ENCODE measurements at places on chromosomes 7 and 10.

DNA sequence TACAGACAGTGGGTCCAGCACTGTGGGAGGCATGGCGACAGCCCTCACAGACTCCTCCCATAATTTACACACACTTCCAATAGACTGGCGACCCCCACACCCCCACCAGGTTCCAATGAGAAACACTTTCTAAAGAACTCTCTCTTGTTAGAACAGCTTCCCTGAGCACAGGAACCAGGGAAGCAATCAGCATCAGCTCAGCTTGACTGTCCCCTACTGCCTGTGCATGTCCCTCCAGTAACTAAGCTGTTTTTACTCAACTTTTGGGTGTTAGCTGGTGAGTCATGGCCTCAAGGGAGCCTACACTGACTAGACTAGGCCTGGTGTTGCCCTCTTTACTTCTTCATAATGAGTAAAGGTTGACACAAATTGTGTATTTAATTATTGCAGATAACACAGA, 32.6 kb upstream of the HERPUD2 start:
- no peak for DNase-seq

DNA sequence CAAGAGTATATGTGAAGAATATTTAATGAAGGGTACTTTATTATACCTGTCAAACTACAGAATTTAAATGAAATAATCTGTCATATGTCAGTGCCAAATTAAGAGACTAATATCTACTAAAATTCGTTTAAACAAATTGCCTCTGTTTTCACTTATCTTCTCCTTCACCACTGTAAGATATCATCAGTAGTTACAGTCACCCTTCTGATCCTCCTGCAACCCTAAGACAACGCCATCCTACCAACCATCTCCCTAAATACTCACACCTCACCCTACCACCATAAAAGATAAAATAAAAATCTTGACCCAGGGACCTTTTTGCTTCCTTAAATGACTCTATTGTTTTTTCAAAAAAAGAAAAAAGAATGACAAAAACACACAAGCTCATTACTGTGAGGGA, 20.8 kb downstream of the EZH2 start:
- no peak for DNase-seq

DNA sequence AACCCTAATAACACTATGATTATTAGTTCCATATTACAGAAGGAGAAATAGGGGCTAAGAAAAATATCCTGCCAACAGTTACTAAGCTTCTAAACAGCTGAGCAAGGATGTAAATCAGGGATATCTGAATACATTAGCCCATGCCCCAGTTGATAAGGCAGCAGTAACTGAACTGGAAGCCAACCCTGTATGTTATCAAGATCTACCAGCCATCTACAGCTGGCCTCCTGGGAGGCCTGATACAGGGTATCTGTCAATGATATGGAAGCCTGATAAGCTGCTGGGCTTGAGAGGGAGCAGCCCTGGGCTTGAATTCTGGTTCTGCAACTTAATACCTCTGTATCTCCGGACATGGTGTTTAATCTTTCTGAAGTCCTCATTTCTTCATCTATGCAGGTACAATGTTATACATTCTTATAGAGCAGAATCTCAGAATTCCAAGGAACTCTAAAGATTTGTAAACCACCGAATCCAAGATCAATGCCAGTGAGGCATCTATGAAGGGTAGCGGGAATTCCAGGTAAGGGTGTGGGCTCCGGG, 37.9 kb upstream of the AFAP1L2 start:
- DNase-seq: no peak

- DNase-seq: no peak
These were observed 8.8 kb downstream of the ZNHIT1 start for GRCh38 chr7:101226721-101227120.

- DNase-seq: no peak
These were observed 117.5 kb upstream of the AGK start for GRCh38 chr7:141433698-141434097.

DNA sequence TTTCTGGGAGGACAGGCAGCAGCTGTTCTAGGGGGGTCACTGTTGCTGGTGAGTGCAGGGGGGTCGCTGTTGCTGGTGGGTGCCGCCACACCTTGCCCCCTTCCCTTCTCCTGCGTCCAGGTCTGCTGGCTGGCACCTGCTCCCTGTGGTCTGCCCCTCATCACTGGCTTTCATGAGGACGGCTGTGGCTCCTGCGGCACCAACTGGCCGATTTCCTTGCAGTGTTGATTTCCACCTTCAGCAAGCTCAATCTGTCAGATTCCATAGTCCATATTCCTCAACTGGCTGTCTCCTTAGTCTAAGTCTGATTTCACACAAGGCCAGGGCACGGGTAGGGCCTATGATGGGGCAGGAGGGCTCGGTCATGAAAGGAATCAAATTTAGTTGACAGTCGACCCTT, 23.4 kb upstream of the GRB10 start:
- no peak for DNase-seq

DNA sequence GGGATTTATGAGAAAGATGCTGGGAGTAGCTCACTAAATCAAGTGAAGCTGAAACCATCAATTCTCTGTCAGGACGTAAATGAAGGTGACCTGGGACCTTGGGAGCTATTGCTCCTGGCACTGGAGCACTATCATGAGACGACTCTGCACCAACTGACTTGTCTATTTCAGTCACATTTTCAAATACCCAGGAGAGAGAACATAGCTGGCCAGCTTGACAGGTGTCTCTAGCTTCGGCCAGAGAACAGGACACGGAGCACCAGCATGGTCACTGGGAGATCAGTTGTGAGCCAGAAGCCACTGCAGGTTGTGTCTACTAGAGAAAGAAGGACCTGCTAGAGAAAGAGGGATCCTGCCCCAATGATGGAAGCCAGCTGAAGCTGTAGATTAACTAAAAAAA, 17.4 kb upstream of the ATOH7 start:
- no peak for DNase-seq

DNA sequence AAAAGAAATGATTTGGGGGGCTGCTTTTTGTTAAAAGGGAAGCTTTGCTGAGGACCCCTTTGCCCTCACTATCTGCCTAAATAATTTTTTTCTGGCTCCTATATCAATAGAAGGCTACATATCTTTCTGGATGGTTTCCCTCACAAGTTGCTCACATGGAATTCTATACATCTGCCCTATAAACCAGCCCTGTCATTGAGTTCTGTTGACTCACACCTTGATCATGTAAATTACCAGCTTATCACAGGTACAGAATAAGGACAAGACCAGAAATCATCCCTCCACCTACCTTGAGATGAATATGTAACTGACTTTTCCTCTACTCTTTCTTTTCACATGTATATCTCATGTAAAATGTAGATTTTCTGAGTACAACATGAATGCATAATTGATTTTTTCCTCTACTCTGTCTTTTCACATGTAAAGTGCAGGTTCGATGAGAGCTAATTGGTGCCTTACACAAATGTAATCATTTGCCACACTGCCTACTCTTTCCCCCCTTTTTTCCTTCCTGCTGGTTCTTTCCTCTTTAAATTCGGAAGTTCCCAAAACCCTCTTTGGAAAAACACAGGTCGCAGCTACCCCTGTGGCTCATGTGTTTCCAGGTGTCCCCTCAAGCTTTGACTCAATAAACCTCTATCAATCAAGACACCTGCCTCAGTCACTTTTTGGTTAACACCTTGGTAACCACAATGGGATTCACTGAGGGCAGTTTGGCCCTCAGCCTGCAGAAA, 12.5 kb downstream of the CYP3A43 start:
- DNase-seq: no peak

DNA sequence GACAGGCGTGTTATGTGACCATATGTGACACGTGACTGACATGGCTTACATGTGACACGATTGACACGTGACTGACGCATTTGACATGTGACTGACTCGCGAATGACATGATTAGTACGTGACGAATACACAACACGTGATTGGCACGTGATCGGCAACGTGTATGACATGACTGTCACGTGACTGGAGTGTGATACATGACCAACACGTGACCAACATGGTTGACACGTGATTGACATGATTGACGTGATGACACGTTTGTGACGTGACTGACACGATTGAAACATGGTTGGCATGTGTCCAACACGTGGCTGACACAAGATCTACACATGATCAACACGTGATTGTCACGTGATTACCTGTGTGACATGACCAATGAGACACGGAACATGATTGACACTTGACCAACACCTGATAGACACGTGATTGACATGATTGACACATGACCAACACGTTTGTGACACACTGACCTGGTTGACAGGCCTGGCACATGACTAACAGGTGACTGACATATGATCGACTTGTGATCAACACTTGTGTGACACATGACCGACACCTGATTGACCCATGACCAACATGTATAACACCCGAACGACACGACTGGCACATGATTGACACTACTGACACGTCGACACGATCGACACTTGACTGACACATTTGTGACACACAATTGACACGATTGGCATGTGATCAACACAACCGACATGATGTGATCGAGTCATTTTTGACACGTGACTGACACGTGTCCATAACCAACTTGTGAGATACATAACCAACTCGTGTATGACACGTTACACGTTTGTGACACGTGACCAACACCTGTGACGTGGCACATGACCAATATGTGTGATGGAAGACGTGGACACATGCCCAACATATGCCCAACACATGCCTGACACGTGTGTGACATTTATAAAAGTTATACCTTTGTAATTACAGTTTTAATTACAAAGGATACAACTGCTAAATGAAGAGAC, 21.1 kb downstream of the CRPPA start:
- DNase-seq: no peak

DNA sequence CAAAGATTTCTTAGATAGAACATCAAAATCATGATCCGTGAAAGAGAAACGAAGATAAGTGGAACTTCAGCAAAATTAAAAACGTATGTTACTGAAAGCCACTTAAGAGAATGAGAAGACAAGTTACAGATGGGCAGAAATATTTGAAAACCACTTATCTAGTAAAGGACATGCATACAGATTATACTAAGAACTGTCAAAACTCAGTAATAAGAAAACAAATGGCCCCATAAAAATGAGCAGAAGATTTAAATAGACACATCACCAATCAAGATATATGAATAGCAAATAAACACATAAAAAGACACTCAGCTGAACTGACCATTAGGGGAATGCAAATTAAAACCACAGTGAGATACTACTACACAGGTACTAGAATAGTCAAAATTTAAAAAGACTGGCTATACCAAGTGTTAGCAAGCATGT, 343.7 kb downstream of the PTEN start:
- DNase-seq: no peak

GRCh38 chr10:116385311-116385710, 42.3 kb upstream of the PNLIPRP3 start:
- DNase-seq: no peak

GRCh38 chr10:47379901-47380300, 4.2 kb downstream of the ZNF488 start:
- DNase-seq: no peak

DNA sequence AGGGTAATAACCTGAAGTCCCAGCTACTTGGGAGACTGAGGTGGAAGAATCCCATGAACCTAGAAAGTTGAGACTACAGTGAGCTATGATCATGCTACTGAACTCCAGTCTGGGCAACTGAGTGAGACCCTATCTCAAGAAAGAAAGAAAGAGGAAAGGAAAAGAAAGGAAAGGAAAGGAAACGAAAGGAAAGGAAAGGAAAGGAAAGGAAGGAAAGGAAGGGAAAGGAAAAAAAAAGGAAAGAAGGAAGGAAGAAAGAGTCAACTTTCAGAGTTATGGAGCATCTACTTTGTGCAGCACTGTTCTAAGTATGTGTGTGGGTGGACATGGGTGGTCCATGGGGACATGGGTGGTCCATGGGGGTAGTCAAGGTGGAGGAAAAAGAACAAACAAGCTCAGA, 24.1 kb upstream of the R3HCC1L start:
- no peak for DNase-seq

DNA sequence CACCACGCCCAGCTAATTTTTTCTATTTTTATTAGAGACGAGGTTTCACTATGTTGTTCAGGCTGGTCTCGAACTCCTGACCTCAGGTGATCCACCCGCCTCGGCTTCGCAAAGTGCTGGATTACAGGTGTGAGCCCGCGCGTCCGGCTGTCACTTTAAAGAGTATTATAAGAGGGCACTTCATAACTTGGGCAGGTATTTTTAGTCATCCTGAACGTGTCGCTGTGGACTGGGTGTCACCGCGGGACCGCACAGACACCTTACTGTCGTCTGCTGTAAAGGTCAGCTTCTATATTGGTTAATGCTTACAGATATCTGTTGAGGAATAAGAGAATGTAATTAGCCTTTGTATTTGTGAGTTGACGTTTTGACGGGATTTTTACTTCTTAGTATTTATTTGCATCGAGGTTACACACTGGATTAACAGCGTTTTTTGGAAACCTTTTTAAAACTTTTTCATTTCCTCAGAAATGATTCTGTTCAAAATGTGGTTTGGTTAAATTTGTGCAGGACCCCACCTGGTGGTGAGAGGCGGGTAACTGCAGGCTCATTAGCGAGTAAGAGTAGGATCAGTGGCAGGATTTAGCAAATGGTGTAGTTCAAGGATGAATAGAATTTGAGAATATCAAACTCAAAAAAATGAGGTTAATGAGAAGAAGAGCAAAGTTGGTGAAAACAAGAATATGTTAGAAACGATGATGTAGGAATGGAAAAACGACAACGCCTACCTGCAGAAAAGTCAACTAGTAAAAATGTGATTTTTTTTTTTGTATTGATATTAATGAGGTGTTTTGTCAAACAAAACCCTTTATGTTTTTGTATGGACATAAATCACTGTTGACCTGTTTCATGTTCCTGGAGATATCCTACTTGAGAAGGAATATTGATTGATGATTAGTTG, 3.2 kb downstream of the DNAJB6 start:
- peak; percentile 69 for DNase-seq

- DNase-seq: no peak
These were observed 22.6 kb downstream of the UNCX start for GRCh38 chr7:1255080-1255816.

- no peak for DNase-seq
These were observed 55.3 kb downstream of the C7orf25 start for GRCh38 chr7:42856605-42856987.

- DNase-seq: no peak
These were observed 144.5 kb downstream of the FRMD4A start for GRCh38 chr10:14186245-14186644.

- peak; percentile 51 for DNase-seq
These were observed 157.4 kb upstream of the MAGI2 start for GRCh38 chr7:79610748-79611304.

- no peak for DNase-seq
These were observed 30.4 kb downstream of the SUGCT start for GRCh38 chr7:40165216-40165615.

DNA sequence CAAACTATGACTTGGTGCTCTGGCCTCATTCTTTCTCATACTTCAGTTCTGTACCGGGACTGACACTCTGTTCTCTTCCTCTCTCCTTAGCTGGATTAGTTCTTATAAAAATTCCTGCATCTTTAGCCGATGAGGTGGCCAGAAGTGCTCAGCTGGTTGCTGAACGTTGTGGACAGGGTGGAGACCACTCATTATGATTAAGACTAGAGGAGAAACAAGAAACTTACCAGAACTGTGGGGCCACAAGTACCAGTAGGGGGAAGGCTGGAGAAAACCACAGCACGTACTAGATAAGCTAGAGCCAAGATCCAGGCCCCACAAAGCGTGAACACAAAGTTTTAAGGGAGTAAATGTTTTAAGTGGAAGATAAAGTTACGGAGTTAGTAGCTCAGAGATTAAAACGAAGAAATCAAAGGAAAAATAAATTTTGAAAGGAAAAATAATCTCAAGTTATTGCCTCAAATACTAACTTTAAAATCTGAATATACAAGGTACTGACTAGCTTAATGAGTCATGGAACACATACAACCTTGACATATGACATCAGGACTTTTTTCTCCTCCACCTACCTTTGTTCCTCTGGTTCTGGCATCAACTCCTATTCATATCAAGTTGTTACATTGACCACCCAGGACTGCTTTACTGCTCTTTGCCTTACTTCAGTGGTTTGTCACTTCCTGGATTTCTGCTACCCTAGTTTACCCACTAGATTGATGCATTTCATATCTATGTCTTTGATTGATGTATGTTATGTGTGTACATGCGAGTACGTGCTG, 469.0 kb downstream of the TFEC start:
- no peak for DNase-seq
